ENCODE measurements at places on chromosomes 3 and 15.

DNA sequence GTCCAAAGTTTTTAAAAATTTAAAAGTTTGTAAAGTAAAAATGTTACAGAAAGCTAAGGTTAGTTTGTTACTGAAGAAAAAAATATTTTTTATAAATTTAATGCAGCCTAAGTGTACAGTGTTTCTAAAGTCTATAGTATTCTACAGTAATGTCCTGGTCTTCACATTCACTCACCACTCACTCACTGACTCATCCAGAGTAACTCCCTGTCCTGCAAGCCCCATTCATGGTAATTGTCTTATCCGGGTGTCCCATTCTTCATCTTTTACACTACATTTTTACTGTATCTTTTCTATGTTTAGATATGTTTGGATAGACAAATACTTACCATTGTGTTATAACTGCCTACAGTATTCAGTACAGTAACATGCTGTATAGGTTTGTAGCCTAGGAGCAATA lies 36.7 kb upstream of the ATP10A start:
- DNase-seq = no peak

DNA sequence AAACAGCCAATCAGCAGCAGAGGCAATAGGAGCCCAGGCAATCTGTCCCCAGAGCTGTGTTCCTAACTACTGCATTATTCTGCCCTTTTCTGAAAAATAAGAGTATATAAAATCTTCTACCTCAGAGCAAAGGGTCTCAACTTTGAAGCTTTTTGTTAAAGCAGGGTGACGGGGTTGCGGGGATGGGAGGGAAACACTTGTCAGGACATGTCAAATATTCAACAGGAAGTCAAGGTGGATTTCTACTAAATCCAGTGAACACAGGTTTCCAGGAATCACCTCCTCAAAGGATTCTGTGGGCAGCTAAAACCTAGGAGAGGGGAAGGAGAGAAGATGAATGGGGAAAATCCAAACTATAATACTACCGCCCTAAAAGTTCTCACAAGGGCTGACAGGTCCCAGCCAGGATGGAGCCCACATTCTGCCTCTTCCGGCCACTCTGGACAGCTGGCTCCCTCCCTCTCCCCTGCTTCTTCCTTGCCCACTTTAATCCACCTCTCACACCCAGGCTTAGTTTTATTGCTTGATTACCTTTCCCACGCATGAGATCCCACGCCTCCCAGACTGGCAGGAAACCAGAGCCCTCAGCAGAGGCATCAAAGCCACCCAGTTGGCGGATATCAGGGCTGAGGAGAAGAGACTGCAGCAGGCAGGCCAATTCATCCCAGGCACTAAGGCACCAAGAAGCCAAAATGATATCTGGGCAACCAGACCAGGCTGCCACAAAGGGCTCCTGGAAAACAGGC lies 77.2 kb downstream of the OSBPL10 start:
- no peak for DNase-seq

- DNase-seq = no peak
These were observed 186.2 kb downstream of the GOLGA6L6 start for GRCh38 chr15:20355256-20355868.

DNA sequence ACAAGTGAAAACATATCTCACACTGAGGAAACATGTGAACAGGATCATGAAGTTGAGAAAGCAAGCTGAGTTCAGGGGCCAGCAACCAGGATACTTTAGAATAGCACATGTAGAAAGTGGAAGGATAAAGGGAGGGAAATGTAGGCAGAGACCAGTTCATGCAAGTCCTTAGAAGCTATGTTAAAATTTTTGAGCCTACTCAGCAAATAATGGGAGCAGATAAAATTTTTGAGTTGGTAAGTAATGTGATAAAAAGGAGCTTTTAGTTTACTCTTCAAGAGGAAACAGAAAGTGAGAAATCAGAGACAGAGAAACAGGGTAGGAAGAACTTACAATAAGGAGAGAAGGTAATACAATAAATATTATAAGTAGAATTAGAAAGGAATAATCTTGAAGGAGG lies 105.6 kb upstream of the ZBTB20 start:
- DNase-seq = no peak

- DNase-seq = no peak
These were observed 435.2 kb upstream of the NAALADL2 start for GRCh38 chr3:174423936-174424335.

DNA sequence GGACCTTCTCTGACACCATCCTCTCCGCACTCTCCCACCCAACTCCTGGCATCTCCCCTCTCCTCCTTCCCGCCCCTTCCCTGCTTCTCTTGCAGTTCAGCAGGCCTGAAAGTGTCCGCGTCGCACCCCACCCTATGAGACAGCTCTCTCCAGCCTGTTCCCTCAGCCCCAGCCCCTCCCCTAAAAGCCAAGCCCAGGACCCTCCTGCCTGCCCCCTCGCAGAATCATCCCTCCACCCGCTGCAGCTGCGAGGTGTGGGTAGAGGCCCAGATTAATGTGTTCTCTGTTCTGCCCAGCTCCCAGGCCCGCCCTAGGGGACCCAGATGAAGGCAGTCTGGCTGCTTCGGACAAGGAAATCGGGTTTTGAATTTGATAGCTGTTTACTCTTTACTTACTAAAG lies 410 bp downstream of the PRR23E start:
- no peak for DNase-seq

DNA sequence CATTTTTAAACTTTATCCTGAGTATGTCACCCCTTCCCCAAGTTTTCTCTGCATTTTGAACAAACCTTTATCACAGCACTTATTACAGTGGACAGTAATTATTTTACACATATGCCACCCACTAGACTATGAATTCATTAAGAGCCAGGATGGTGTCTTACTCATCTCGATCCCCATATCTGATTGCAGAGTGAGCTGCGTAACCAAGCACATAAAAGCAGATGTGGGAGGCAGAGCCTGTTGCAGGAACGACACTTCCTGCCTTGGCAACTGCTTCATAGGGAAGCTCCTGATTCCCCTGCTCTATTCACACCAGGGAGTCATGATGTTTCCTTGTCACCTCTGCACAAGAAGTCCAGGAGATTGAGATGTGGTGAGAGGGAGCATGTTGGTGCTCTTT lies 91.1 kb downstream of the MINAR1 start:
- DNase-seq = peak; percentile 70

DNA sequence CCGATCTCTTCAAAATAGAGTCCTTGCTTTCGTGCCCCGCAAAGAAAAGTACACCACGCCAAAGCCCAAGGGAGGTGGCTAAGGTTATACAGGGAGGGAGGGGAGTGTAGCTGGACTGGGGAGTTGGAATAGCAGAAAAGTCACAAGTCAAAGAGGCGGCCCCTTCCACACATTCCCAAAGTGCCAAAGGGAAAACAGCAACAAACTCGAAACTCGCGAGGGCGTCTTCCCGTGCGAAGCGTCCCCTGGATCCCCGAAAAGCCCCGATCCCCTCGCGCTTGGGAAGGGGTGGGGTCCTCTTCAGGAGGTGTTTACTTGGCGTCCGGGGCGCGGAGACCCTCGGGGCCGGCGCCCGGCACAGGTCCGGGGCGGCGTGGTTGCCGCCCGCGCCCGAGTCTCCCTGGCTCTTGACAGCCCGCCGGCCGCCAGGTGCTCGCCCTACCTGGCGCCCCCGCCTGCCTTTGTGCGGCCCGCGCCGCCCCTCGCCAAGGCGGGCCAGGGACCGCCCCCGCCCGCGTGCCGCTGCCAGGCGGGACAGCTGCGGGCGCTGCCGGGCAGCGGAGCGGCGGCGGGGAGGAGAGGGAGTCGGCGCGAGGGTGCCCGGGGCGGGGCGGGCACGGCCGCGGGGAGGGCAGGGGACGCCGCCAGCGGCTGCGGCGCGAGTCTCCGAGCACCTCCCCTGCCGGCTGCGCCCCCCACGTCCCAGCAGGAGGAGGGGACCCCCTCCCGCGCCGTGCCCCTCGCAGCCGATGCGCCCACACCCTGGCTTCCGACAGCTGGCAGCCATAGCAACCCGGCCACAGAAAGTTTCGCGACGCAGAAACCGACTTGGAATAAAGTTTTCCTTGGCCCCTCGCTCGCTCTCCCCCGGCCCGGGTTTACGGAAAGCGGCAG lies 966 bp downstream of the MYO1E start:
- no peak for DNase-seq

- DNase-seq = no peak
These were observed 186.9 kb upstream of the SATB1 start for GRCh38 chr3:18611991-18612390.

DNA sequence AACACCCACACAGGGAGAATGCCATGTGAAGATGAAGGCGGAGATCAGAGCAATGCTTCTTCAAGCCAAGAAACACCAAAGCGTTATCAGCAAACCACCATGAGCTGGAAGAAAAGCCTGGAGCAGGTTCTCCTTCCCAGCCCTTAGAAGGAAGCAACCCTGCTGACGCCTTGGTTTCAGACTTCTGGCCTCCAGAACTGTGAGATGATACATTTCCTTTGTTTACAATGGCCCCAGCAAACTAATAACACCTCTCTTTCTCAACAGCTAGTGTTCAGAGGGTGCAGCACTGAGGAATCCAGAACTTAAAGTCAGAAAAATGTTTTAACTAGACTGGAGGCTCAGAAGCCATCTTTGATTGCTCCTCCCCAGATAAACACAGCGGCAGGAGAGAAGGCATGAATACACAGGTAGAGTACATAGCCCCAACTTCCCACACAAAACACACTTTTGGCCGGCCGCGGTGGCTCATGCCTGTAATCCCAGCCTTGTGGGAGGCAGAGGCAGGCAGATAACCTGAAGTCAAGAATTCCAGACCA lies 132.4 kb upstream of the LPP start:
- DNase-seq = peak; percentile 43

DNA sequence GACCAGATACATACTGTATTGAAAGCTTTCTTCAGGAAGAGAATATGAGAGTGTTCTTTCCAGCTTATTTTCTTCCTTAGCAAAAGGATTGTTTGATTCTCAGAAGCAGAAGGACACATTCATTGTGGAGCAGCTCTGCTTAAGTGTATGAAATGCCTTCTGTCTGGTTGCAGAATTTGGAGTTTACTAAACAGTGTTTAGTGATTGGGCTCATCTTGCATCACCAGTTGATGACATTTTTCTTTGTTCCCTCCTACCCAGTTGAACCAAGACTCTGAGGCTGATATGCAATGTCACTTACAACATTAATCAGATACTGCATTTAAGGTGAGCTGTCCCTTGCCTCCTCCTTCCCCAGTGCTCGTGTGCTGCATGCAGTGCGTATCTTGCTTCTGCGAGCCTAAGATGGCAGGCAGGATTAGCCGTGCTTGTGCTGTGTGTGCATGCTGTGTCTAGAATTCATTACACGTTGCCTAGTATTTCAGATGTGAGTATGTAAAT lies 18.4 kb downstream of the ZBTB38 start:
- DNase-seq = no peak

GRCh38 chr3:72042397-72043203 lies 257.7 kb upstream of the PROK2 start:
- peak; percentile 93 for DNase-seq

DNA sequence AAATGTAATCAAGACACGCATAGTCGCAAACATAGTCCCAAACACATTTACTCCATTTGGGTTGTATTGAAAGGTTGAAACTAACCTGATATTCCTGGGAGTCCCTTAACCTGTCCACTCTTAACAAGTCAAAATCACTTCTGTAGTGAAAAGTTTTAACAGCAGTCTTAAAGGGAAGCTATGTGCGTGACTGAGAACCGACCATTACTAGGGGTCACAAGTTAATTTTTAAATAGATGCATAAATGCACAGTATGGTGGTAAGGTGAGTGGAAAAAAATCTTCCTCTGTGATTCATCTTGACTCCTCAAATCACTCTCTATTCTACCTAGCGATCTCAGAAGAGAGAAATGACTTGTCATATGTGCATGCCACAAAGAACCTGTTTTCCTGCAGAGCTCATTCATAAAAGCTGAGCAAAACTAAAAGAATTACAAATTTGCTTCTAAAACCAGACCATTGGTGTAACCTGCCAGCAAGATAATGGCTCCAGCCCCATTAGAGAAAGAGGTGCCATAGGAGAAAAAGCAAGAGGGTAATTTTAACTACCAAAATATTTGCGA lies 4.8 kb downstream of the GPR15 start:
- DNase-seq = no peak

- DNase-seq = no peak
These were observed 796.1 kb downstream of the TBL1XR1 start for GRCh38 chr3:176401211-176401610.

GRCh38 chr15:100222349-100222715 lies 119.4 kb downstream of the ADAMTS17 start:
- no peak for DNase-seq

DNA sequence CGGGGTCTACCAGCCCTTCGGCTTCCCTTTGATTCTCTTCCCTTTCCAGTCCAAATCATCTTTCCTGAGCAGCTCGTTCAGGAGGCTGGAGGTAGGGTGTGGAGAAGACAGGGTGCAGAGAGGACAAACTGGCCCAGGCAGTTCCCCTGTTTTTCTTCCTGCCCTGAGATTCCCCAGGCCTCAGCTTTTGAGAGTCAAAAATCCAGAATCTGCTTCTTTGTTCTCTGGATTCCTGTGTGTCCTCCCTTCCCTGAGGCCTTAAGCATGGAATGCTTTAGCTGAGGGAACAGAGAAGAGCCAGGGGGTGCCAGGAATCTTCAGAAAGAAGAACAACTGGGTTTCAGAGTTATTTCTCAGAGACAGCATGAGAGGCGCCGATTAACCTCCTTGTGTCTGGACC lies 26.7 kb upstream of the LRTM1 start:
- DNase-seq = peak; percentile 38

DNA sequence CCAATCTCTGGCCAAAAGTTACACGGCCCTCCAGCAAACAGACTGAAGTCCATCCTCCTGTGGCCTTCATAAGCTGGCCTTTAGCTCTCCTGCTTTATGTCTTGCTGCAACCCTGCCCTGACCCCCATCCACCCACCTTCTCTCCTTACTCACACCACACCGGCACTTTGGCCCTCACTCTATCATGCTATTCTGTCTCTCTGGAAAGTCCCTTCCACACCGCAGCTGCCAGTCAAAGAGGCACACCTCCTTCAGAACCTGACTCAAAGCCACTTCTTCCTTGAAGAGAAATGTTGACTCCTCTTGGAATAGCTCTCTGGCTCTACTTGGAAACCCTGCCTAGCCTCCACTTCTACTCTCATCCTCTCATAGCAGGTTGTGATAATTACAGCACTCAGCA lies 4.5 kb downstream of the GPR156 start:
- no peak for DNase-seq

- DNase-seq = no peak
These were observed 48.0 kb downstream of the ARHGEF26 start for GRCh38 chr3:154168998-154169795.

DNA sequence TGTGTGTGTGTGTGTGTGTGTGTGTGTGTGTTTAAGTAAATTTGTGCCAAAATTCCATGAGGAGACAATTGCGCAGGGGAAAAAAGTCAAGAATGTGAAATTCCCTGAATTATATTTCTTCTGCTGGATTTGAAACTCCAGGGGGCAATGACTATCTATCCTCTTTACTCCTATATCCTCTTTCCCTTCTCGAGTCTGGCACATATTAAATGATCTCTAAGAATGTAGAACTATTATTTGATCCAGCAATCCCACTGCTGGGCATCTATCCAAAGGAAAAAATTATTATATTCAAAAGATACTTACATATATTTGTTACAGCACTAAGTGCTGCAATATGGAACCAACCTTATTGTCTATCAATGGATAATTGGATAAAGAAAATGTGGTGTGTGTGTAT lies 350.1 kb upstream of the ADAMTS9 start:
- DNase-seq = peak; percentile 27

Measured in fibroblast of skin of right quadriceps (primary cell).